Fibroblast of skin of left biceps (primary cell): ENCODE measurements at places on chromosomes 13 and 19.
A peak's percentile ranks its signal among the peaks of the same experiment; 100 is the strongest.

GRCh38 chr13:99118179-99118578 is 82.5 kb upstream of the UBAC2 start:
- DNase-seq = no peak

DNA sequence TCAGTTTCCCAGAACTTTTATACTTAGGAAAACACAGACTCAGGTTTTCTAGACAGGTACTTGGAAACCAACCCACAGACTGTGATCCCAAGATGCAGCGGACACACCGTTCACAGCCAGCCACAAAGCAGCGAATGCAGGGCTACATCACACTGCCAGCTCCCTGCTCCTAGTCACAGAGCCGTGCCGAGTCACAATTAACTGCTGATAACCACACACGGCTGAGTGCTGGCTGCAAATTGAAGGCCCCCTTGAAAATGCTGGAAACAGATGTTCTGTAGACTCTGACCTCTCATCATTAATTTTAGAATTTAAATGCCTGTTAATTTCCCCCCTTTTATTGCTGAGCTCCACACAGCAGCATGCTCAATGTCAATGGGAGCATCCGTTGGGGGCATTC is 78.6 kb upstream of the SIAH3 start:
- no peak for DNase-seq

- DNase-seq = no peak
Observed at GRCh38 chr19:48900477-48901406, 630 bp downstream of the NUCB1 start.

- no peak for DNase-seq
Observed at GRCh38 chr19:7694499-7694898, 7.4 kb downstream of the FCER2 start.

GRCh38 chr19:16376649-16377048 is 52.0 kb downstream of the KLF2 start:
- DNase-seq = no peak

DNA sequence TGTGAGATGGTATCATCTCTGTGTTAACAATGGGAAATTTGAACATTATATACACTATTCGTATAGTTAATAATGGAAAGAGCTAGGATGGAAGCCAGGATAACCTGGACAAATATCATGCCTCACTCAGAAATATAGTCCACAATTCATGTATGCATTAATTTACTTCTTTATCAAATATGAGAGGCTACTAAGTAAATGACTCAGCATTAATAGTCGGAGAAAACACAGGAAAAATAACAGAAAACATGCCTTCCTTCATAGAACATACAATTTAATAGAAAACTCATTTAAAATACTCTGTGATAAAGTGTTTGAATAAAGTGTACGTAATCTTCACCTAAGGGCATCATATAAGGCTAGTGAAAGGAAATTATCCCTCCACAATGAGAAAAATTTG is 383.4 kb upstream of the SLITRK5 start:
- no peak for DNase-seq

- DNase-seq = no peak
Observed at GRCh38 chr13:52995946-52996345, 32.7 kb upstream of the OLFM4 start.

GRCh38 chr19:3179739-3180293 is 1.2 kb downstream of the S1PR4 start:
- DNase-seq = no peak

- no peak for DNase-seq
Observed at GRCh38 chr13:48489666-48490065, 43.2 kb downstream of the RCBTB2 start.

GRCh38 chr19:15197275-15197941 is 3.4 kb downstream of the NOTCH3 start:
- DNase-seq = no peak

- no peak for DNase-seq
Observed at GRCh38 chr19:45924891-45925447, 10.4 kb upstream of the NANOS2 start.

DNA sequence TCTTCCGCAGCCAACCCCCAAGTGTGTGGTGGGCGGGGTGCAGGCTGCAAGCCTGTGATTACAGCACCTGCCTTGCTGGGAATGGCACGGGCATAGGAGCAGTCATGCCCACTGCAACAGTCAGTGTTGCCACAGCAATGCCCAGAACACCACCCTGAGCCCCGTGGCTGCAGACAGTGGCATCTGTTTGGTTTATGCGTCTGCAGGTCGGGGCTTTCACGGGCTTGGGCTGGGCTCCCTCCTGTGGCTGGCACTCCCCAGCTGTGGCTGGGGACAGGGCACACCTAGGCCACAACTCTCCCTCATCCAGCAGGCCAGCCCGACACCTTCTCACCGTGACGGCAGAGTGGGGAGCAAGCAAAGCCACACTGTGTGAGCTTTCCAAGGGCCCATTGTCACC is 115.3 kb upstream of the C1QTNF9B start:
- no peak for DNase-seq

DNA sequence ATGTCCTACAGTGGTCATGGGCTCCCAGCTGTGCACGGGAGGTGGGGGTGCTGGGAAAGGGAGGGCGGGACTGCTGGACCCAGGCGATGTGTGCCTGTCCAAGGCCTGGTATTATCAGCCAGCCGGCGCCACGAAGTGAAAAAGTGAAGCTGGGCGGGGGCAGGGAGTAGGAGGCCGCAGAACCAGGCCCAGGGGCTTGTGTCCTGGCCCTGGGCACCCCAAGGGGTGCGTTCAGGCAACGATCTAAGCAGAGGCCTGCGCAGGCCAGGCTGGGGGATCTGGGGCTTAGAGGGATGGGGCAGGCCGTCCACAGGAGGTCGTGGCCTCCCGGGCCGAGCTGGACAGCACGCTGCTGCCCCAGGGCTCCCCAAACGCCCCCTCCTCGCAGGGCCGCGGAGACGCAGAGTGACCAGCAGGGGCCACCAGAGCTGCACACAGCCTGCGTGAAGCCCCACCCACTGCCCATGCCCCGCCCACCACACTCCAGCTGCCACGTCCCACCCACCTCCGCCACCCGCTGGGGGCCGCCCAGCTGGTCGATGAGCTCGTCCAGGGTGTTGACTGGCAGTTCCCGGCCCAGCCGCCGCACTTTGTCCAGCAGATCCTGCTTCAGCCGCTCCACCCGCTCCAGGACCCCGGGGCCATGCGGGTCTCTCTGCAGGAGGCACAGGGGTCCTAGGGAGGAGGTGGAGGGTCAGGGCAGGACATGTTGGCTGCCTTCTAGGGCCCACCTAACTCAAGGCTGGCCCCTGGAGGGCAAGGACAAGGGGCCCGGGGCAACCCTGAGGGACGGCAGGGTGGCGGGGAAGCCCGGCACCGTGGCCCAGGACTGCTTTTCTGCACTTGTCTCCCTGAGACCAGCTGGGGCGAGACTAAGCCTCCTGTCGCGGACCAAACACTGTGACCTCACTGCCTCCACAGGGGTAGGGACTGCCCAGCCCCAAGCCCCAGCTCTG is 9.5 kb downstream of the GPX4 start:
- DNase-seq = peak; percentile 73

- no peak for DNase-seq
Observed at GRCh38 chr13:26910754-26911465, 150.3 kb upstream of the GPR12 start.

DNA sequence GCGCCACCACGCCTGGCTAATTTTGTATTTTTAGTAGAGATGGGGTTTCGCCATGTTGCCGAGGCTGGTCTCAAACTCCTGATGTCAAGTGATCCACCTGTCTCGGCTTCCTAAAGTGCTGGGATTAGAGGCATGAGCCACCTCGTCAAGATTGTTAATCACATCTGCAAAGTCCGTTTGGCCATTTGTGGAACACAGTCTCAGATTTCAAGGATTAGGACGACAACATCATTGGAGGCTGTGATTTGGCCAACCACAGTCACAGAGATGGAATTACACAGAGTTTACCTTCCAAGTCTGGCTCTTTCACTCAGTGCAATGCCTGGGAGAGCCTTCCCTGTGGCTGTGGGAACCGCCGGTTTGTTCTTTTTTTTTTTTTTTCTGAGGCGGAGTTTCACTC is 17.8 kb downstream of the SULT2B1 start:
- DNase-seq = no peak

DNA sequence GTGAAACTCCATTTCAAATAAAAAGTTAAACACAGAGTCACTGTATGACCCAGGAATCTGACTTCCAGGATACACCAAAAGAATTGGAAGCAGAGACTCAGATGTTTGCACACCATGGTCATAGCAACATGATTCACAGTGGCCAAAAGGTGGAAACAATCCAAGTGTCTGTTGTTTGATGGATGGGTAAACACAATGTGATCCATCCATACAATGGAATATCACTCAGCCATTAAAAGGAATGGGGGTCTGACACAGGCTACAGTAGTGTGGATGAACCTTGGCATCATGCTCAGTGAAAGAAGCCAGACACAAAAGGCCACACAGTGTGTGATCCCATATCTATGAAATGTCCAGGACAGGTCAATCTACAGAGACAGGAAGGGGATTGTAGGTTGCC is 174.3 kb downstream of the PTPRS start:
- DNase-seq = no peak

DNA sequence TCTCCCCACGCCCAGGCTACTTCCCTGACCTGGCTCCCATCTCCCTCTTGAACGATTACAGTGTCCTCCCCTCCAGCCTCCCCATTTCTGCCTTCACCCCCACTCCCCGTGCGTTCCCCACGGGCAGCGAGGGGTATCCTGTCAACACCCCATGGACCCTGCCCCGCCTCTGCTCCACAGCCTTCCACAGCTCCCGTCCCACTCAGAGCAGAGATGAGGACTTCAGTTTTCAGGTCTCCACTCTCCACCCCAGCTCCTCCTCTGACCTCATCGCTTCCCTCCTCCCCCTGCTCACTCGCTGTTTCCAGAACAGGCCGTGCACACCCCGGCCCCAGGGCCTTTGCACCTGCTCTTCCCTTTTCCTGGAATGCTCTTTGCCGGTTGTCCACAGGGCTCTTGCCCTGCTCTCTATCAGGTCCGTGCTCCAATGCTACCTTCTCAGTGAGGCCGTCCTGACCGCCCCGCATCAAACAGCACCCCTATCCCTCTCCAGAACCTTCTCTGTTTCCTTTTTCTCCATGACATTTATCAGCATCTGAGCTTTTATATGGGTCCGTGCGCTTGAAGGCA is 15.0 kb downstream of the LRRC4B start:
- DNase-seq = no peak

- DNase-seq = no peak
Observed at GRCh38 chr19:4347521-4347920, 4.2 kb downstream of the MPND start.

DNA sequence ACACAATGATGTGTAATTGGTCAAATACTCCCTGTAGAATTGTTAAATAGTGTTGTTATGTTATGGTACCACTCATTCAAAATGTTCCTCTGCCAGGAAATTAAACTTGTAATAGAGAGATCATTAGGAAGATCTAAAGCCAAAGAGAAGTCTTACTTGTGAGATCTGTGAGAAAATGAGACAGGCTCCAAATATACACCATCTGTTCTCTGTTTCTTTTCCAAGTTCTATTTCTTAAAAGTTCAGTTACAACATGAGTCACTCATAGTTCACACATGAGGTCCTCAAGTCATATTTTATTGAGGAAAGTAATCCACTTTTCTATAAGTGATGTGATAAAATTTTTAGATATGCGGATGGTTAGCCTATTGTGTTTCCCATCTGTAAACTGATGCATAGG is 1038.1 kb upstream of the PRR20A start:
- no peak for DNase-seq

- peak; percentile 88 for DNase-seq
Observed at GRCh38 chr19:4844348-4845179, 13.1 kb upstream of the TICAM1 start.

DNA sequence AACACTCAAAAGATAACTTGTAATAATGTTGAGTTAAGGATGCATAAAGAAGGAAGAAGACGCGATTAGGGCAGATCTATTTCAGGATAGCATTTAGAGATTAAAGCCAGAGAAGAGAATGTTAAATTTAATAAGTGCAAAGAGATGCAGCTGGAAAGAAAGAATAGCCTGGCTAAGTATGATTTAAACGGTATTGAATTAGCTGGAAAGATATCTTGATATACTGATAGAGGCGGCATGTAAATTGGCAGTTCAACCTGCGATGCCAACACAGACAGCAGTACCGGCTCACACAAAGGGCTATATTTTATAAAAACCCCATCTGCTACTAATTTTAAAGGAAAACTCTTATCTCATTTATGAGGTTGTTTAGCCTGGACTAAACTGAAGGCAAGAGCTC is 121.4 kb downstream of the ENOX1 start:
- DNase-seq = no peak

DNA sequence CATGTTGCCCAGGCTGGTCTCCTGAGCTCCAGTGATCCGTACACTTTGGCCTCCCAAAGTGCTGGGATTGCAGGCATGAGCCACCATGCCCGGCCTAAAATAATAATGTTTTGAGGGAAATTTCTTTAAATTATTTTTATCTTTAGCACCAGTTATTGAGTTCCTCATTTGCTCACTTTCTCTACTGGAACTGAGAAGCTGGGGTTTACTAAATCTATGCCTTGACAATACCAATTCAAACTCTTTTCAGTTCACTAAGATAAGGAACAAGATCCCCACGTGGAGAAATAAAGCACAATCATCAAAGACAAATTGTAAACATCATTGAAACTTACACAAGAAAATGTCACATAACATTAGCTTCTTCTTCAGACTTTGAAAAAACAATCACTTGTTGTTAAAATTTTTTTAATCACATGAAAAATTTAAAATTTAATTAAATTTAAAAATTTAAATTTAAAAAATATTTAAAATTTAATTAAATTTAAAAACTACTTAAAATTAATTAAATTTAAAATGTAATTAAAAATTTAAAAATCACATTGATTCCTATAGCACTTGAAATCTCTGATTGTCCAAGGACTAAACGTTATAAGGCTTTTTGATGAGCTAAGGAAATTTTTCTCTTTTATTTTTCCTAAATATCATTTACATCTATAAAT is 25.2 kb upstream of the XPO4 start:
- DNase-seq = no peak

DNA sequence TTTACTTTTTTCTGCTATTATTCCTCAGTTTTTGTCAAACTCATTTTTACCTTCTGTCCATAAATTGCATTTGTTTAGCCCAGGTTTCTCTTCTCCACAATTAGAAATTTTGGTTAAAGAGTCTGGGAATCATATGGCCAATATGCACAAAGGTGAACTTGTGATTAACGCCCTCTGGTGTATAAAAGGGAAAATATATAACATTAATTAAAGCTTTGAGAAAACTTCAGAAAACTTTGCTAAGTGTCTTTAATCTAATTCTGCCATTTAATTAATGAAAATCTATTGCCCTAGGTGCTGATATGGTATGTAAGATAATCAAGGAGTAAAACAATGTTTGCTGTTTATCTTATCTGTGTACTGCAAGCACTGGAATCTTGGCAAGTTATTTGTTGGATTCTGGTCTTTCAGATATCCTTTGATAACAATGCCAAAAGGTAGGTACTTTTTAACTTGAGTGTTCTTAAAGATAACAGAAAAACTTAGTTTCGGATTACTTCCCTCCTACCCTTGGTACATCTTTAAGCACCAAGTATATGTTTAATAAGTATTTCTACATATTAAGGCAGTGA is 402.6 kb downstream of the SUCLA2 start:
- DNase-seq = no peak

GRCh38 chr13:50187352-50188029 is 172.2 kb downstream of the KCNRG start:
- no peak for DNase-seq
